ENCODE measurements at places on chromosomes 7 and 10. TPM values are rescaled to one million over a fixed set of nuclear protein-coding genes. Genes with fewer than 3 reads are reported as not detected.

Gene SNX8
- 9.4 TPM for total RNA-seq

Gene VAX1
- not detected for total RNA-seq

Gene NKX1-2
- not detected for total RNA-seq

Gene CYP2C8
- not detected for total RNA-seq

Gene ZPBP
- total RNA-seq = not detected

Gene MARVELD1
- total RNA-seq = 33.8 TPM

Gene CALML5
- total RNA-seq = not detected

Gene STARD3NL
- total RNA-seq = 34.1 TPM

Gene IFIT1B
- not detected for total RNA-seq

Gene TRIM50
- total RNA-seq = 0.27 TPM

Gene STK32C
- total RNA-seq = 3.9 TPM

Gene GTF2I
- 173 TPM for total RNA-seq

Gene DOCK1
- 59.0 TPM for total RNA-seq

Gene CNTNAP2
- total RNA-seq = 1.5 TPM

Gene GPR15LG
- total RNA-seq = not detected

Gene EPHB6
- 10.9 TPM for total RNA-seq

Gene SEMA3E
- total RNA-seq = 25.2 TPM

Gene PAPOLB
- 0.13 TPM for total RNA-seq

Gene PHTF2
- 15.1 TPM for total RNA-seq

Gene ANXA8L1
- total RNA-seq = 13.7 TPM

Gene PDE6C
- total RNA-seq = not detected

Gene AIFM2
- 23.3 TPM for total RNA-seq

Gene FLNC
- total RNA-seq = 308 TPM

Gene C10orf67
- not detected for total RNA-seq
